ENCODE measurements at places on chromosomes 3 and 15. TPM values are rescaled to one million over a fixed set of nuclear protein-coding genes. Genes with fewer than 3 reads are reported as not detected.
A peak's percentile ranks its signal among the peaks of the same experiment; 100 is the strongest.

TNK2 gene
- 125 TPM for total RNA-seq

GRCh38 chr3:66442254-66443117, 58.3 kb downstream of the LRIG1 start:
- no peak for DNase-seq
- H3K27me3 ChIP-seq, result no peaks in the 10 kb centered on the region
- H3K4me3 ChIP-seq, result peak overlapping the region; percentile 2
- no peaks in the 10 kb centered on the region for H3K36me3 ChIP-seq
- peaks cover 31% of the 10 kb centered on the region for H3K4me1 ChIP-seq

GRCh38 chr3:48467473-48468267, 21.1 kb downstream of the ATRIP start:
- peak overlapping the region; percentile 97 for H3K27ac ChIP-seq
- H3K27me3 ChIP-seq, result no peaks in the 10 kb centered on the region
- H3K4me1 ChIP-seq, result peaks cover 38% of the 10 kb centered on the region
- H3K4me3 ChIP-seq, result peak overlapping the region; percentile 95

DNA sequence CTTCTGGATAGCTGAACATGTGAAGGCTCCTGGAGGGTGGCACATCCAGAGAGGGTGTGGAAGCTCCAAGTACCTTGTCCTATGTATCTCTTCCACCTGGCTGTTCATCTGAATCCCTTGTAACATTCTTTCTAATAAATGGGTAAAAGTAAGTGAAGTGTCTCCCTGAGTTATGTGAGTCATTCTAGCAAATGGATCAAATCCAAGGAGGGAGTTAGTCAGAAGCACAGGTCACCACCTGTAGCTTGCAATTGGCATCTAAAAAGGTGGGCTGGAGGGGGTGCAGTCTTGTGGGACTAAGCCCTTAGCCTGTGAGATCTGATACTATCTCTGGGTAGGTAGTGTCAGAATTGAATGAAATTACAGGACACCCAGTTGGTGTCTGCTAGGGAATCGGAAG, 71.0 kb downstream of the WWTR1 start:
- peaks cover 12% of the 10 kb centered on the region for H3K27me3 ChIP-seq
- H3K4me3 ChIP-seq, result no peak overlapping the region
- H3K27ac ChIP-seq, result no peak overlapping the region
- no peaks in the 10 kb centered on the region for H3K36me3 ChIP-seq
- no peak for DNase-seq

DNA sequence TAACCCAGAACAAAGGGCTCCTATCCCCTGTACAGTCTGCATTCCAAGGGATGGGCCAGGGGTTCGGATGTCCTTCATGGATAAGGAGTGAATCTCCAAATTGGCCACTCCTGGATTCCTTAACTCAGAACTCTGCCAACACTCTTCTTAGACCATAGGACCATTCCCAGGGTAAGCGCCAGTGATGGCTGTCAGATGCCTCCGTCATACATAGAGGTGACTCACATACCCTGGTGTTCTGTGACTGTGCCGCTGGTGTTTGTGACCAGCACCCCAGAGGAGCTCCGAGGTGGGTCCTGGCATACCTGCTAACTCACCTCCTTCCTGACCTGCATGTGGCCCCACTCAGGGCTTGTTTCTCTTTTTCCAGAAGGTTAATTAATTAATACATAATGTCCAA, 134.7 kb downstream of the KLF13 start:
- no peaks in the 10 kb centered on the region for H3K36me3 ChIP-seq
- no peak overlapping the region for H3K4me3 ChIP-seq
- no peak overlapping the region for H3K27ac ChIP-seq
- no peak for DNase-seq

DNA sequence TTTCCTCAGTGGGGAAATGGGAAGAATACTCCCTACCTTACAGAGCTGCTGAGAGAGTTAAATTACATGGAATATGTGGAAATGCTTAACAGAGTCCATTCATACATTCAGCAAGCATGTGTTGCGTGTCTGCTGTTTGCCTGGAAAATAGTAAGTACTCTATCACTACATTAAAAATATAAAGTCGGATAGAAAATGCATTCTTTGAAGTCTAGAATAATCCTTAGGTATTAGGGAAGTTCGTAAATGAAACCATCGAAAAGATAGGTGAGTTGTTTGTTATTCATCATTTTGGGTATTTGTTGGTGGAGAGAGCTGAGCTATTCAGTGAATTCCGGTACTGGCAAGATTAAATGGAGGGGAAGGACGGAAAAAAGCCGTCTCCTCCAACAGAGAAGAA, 200.1 kb downstream of the OPA1 start:
- no peak overlapping the region for H3K4me3 ChIP-seq
- peaks cover 3% of the 10 kb centered on the region for H3K4me1 ChIP-seq
- no peak for DNase-seq
- H3K27me3 ChIP-seq, result peaks cover 74% of the 10 kb centered on the region

GRCh38 chr3:122021811-122022401, at the start of gene ILDR1:
TSS of gene ILDR1 (minus strand) at chr3:122022247. CDS start at chr3:122022077, 170 bp downstream.
- H3K27ac ChIP-seq, result no peak within 1 kb of the TSS
- peaks cover 4% of the 10 kb centered on the region for H3K36me3 ChIP-seq
- H3K27me3 ChIP-seq, result peaks cover 46% of the 10 kb centered on the region
- no peak for DNase-seq
- H3K4me3 ChIP-seq, result peak within 1 kb of the TSS; percentile 88
- H3K4me1 ChIP-seq, result peaks cover 4% of the 10 kb centered on the region
